ENCODE measurements at places on chromosomes 2 and 18.

DNA sequence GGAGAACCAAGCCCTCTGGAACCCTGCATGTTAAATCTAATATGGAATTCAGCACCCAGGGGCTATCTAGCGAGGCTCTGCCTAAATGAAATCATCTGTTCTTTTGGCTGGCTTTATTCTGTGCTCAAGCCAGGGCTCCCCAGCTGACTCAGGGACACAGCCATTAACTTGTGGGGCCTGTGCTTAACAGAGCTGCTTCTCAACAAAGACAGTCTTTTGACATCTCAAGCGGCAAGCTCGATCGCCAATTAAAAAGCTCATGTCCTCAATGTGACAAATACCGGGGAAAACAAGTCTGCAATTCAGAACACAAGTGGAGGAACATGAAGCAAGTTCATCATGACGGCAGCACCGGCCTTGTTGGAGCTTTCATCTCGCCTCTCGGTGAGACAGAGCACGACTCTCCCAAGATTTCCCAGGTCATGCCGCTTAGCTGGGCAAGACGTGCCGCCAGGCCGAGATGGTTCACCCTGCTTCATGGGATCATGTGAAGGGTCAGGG lies 64.9 kb downstream of the KLHL29 start:
- DNase-seq: no peak

DNA sequence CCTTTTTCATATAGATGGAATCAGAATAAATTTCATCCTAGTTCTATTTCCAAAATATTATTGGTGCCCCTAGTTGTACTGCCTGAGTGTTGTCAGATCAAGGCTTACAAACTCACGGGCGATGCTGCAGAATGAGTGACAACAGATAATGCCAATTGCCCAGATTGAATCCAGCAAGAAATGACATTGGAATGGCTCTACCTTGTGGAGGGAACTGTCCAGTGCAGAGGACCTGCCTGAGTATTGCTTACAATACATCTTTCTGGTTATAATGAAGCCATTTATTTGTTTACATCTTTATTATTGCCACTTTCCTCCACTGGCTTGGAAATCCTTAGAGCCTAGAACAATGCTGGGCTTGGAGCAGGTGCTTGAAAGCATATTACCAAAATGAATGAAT lies 7.8 kb upstream of the IL1R2 start:
- DNase-seq: no peak

DNA sequence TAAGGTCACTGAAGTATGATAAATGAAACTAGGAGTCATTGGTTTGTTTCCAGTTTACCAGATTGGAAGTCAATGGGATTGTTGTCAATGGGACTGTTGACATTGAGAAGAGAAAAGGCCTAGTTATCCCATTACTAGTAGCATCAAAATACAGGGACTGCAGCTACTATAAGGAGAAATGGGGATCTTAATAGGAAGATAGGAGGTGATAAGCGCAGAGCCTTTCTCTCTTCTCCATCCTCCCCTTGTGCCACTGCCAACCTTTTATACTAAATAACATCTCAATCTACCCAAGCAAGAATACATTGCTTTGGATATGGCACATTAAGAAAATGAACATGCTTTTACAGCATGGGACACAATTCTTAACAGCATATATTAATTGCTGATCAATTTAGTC lies 10.5 kb upstream of the BBS5 start:
- DNase-seq: no peak

GRCh38 chr18:2589345-2590068 lies 18.1 kb downstream of the NDC80 start:
- no peak for DNase-seq

DNA sequence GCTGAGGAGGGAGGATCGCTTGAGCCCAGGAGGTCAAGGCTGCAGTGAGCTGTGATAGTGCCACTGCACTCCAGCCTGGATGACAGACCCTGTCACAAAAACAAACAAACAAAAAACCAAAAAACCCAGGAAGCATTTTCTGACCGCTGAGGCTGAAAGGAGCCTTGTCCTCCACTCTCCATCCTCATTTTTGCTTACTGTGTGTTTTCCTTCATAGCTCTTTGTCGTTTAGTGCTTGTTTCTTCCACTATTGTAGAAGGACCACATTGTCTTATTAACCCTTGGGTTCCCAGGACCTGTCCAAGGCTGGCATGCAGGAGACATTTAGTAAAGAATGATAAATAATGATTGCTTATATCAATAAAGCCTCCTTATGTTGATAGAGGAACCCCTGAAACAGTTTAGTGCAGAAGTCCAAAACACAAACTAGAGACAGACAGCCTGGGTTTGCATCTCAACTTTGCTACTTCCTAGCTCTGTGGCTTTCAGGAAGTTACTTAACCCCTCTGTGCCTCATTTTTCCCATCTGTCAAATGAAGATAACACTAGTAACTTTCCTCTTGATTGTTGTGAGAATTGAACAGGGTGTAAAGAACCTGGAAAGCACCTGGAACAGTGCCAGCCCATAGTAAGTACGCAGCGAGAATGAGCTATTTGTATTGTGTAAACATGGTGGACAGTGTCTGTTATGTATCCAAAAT lies 126.0 kb downstream of the LPIN1 start:
- DNase-seq: no peak

DNA sequence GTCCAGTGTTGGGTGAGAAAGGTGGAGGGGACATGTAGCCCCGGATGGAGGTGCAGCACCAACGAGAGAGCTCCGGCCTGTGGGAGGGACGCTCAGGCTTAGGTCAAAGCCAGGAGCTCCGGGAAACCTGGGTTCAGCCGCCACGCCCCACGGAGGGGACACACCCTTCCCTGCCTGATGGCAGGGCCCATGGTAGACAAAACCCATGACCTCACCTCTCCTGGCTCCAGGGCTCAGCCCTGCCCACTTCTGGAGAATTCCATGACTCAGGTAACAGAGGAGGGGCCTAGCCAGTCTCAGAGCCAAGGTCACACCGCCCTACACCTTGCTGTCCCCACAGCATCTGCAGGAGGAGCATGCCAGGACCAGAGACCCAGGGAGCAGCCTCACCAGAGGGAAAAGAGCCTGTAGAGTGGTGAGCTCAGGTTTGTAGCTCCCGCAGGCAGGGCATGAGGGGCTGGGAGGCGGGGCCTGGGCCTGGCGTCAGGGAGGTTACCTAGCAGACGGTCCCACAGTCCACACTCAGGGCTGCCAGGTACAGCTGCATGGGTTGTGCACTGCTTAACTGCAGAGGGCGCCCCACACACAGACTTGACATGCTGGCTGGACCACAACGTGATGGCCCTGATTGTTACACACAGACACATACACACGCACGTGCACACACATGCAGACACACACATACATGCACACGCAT lies 70.8 kb upstream of the SMAD7 start:
- DNase-seq: no peak

DNA sequence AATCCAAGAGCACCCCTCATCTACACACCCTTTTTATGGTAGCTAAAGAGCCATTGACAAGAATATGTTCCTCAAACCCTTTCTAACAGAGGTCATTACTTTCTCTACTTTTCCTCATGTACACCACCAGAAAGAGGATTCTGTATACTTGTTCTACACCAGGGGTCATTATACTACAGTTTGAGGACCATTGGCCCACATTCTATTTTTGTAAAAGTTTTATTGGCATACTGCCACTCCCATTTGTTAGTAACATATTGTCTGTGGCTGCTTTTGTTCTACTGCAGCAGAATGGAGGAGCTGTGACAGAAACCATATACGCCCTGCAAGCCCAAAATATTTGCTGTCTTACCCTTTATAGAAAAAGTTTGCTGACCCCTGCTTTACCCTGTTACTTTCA lies 14.3 kb downstream of the HTR2B start:
- DNase-seq: no peak

DNA sequence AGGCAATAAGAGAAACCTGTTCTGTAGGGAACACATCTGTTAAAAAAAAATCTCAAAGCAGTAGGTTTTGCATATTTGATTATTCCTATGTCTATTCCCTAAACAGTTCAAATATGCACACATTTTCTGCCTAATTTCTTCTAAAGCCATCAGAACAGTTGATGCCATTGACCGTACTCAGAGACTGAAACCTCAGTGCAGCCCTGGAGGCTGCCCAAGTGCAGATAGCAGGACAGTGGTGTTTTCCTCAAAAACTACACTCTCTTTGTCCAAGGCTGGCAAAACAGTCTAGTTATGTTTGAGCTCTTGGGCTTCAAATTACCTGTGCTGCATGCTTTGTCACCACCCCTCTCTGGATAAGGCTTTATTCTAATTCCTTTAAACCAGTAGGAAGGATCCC lies 23.3 kb upstream of the NFE2L2 start:
- no peak for DNase-seq

- DNase-seq: no peak
These were observed 29.3 kb downstream of the CUL3 start for GRCh38 chr2:224555823-224556366.

DNA sequence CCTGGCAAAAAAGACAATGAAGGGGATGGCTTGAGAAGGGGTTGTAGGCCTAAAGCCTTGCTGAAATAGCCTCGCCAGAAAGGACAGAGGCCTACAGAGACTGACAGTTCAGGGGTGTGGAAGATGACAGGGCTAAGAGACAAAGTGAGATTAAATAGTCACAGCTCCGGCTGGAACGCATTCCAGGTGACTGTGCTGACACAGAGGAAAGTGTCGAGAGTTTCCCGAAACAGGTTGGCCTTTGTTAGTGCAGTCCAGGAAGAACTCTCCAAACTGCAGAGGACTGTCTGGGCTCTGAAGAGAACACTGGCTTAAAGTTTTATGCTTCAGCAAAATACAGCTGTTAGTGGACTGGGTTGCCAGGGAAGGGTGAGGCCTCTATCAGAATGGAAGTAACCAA lies 52.8 kb downstream of the METTL4 start:
- no peak for DNase-seq

GRCh38 chr2:199302851-199303250 lies 154.9 kb downstream of the SATB2 start:
- DNase-seq: no peak

GRCh38 chr18:66156946-66157687 lies 406.3 kb downstream of the CDH7 start:
- DNase-seq: no peak

DNA sequence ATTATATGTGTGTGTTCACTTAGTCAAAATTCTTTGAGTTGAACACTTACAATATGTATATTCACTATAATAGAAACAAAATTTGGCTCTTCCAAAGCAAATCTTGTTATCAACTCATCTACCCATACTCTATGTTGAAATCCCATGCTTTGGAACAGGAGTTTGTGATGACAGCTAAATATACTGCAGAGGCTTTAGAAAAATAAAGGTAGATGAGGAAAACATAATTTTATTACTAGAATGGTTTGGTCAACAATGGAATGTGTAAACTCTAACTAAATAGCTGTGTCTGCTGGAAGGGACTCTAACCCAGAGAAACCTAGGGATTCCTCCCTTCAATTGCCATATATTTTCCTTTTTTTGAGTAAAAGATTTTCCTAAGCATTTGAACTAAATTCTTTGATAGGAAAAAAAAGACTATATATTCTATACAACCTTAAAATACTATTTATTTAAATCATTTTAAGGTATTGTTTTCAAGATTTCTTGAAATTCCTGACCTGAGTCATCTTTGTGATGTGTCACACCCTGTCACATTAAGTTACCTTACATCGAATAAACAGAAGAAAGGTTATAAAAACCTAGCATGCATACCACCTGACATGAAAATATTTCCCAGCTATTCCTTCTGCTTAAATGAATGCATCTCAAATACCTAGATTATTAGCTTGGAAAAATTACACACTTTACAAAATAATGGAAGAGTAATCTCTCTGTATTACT lies 175.5 kb downstream of the OTX1 start:
- no peak for DNase-seq

GRCh38 chr2:186575302-186575701 lies 14.6 kb upstream of the ITGAV start:
- DNase-seq: no peak

DNA sequence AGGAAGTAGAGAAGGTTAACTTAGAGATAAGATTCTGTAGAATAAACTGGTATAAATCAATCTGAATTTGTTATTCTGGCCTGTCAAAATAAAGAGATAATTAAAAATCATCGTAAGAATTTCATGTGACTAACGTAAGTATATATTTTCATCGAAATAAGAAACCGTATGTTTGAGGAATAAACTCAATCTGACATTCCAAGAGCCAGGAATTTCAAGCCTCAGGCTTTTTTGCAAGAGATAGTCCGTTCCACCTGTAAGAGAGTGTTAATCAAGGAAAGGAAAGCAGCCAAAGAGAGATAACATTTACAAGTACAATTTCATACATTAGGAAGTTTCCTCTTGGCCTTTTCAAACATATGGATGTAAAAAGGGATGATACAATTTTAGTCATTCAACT lies 701.5 kb downstream of the CBLN2 start:
- DNase-seq: no peak

DNA sequence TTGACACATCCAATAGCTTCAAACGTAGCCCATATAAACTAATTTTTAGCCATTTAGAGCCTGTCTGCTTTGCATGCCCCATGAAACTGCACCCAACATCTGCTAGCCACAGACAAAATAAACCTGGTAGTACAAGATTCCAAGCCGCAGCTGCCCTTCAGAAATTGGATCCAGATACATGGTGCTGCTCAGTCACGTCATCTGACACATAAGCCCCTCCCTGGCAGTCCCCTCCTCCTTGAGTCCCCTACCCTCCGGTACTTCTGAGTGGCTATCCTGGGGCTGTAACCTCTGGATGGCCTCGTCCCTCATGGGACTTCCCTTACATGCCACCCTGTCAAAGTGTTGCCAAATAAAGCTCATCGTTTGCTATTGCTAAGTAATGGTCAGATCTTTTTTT lies 33.8 kb downstream of the PROC start:
- DNase-seq: no peak

All from right renal pelvis (tissue), 4 donors.